ENCODE measurements at places on chromosomes 1 and 21.

DNA sequence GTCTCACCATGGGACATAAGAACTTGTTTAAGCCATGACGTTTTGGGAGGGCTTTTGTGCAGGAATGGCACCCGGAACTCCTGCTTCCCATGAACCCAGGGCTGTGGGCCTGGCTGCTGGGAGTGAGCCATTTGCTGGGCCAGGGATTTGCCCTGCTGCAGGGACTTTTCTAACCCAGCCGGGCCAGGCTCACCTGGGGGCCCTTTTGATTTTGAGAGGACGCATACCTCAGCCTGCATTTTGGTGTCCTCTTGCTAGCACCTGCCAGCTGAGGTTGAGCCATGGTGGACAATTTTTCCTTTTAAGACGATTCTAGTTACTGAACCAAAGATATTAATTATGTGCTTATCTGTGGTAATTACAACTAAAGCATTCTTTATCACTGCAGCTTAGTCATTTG is 28.9 kb downstream of the GALNT2 start:
- no peak for DNase-seq

DNA sequence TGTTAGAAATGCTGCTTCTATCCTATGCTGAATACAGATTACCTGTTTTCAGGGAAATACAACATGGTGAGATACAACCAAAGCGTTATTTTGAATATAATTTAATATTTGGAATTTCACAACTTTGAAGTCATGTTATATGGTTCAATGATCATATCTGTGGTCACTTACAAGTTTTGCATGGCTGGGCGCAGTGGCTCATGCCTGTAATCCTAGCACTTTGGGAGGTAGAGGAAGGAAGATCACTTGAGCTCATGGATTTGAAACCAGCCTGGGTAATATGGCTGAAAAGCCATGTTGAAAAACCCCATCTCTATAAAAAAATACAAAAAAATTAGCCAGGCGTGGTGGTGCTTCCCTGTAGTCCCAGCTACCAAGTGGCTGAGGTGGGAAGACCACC is 57.9 kb downstream of the DOP1B start:
- no peak for DNase-seq

GRCh38 chr1:241308011-241308410 is 49.0 kb downstream of the RGS7 start:
- no peak for DNase-seq

GRCh38 chr1:23395154-23395724 is 25.6 kb upstream of the ZNF436 start:
- DNase-seq: no peak

DNA sequence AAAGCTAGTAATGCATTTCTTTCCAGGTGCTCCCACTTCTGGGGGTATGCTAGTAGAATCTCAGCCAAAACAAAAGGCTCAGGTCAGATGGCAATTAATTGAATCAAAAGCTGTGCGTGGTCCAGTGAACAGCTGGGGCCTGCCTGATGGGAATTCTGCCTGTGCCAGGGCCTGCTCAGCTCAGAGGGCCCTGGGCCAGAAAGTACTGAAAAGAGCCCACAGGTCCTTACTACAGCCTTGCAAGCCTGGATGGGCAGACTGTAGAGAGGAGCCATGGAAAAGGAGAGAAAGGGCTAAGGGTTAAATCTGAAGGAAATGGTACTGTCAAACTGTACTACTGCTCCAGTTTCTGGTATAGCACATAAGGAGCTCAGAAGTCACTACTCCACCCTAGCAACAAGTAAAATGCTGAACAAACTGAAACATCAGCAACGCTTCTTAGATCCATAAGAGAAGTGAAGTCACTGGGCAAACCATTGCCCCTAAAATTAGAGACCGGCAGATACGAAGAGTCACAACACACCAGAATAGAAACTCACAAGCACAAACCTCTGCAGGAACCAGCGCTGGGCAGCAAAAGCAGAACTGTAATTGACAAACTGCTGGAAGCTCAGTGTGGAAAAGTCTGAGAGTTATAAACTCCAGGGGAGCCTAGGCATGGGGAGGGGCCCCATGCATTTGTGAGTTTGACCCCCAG is 121.1 kb upstream of the SYT6 start:
- no peak for DNase-seq

GRCh38 chr1:70314706-70315304 is 39.7 kb downstream of the ANKRD13C start:
- no peak for DNase-seq

GRCh38 chr1:33165209-33165608 is 16.6 kb downstream of the TRIM62 start:
- no peak for DNase-seq

DNA sequence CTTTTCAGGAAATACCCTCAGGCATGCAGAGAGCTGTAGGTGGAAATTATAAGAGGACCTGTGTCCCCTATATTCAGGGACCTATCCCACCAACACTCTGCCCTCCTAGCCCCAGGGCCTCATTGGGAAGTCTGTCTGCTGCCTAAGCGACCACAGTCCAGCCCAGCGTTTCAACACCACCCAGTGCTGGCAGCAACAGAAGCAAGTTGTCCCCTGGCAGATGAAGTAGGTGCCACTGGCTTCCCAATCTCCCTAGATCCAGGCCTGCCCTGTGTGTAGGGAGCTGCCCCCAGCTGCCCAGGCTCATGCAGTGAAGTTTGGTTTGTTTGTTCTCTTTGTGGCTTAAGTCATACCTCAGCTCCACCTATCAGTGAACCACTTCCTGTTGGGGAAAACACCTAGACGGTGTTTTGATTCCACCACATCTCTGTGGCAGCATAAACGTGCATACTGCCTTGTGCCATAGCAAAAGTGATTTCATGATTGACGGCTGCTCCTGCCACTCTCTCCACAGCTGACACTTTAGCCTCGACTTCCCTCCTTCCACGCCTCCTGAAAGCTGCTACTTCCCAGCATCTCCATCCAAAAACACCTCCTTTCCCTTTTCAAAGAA is 8.1 kb upstream of the LEFTY1 start:
- peak; percentile 81 for DNase-seq

DNA sequence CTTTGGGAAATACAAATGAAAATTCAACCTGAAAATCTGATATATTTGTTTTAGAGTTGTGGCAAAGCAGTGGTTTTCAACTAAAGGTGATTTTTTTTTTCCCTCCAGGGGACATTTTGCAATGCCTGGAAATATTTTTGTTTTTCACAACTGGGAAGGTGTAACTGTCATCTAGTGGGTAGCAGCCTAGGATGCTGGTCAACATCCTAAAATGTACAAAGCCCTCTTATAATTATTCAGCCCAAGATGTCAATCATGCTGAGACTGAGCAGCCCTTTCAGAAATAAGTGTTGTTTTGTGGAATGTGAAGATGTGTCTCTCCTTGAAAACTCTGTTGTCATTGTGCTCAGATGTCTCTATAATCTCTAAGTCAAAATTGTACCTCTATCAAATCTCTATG is 95.2 kb upstream of the NCAM2 start:
- no peak for DNase-seq

GRCh38 chr21:41508415-41509144 is 622 bp upstream of the TMPRSS2 start:
- no peak for DNase-seq

- no peak for DNase-seq
These were observed 2.8 kb downstream of the IFI16 start for GRCh38 chr1:159012495-159012894.

DNA sequence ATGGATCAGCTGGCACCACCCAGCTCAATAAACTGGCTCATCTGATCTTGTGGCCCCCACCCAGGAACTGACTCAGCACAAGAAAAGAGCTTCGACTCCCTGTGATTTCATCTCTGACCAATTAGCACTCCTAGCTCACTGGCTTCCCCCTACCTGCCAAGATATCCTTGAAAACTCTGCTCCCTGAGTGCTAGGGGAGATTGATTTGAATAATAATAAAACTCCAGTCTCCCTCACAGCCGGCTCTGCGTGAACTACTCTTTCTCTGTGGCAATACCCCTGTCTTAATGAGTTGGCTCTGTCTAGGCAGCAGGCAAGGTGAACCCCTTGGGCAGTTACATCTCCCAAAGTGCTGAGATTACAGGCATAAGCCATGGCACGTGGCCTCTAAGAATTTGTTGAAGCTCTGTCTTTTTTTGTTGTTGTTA is 11.8 kb upstream of the RHBDL2 start:
- no peak for DNase-seq

GRCh38 chr1:10514490-10515235 is 39.9 kb downstream of the PEX14 start:
- peak; percentile 36 for DNase-seq

DNA sequence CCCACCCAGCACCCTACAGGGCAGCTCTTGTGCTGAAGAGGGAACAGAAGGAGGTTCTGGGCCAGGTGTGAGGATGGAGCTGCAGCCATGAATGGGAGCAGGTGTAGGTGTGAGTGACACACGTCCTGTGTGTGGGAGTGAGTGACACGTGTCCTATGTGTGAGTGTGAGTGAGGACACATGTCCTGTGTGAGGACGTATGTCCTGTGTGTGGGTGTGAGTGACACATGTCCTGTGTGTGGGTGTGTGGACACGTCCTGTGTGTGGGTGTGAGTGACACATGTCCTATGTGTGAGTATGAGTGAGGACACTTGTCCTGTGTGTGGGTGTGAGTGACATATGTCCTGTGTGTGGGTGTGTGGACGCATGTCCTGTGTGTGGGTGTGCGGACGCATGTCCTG is 26.4 kb downstream of the MEGF6 start:
- no peak for DNase-seq

DNA sequence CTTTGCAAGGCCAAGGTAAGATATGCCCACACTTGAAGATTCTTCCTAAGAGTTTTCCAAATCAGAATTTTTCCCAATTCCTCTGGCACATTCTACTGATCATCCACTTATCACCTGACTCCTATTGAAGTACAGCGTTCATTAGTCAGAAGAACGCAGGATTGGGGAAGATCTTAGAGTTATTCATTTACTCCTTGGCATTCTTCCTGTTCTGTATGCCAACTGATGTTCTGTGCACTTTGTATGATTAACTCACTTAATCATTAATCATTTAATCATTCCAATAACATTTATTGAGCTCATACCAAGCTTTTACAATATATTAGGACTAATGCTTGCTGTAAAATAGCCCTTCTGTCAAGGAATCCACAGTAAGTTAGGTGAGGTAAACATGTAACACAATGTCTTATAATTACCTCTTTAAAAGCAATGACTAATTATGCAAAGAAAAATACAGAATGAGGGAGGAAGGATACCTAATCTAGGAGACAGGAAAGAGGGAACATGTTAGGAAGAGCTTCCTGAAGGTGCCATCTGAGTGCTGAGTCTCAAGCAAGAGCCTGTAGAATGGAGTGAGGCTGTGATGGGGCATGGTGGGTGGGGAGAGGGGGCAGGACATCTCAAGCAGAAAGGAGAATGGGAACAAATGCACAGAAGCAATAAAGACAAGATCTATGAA is 71.1 kb upstream of the DPT start:
- no peak for DNase-seq

GRCh38 chr1:36199934-36200741 is 24.1 kb upstream of the THRAP3 start:
- DNase-seq: no peak

GRCh38 chr1:192967211-192967877 is 91.8 kb downstream of the UCHL5 start:
- no peak for DNase-seq

GRCh38 chr1:220703305-220703704 is 13.1 kb downstream of the C1orf115 start:
- DNase-seq: no peak

DNA sequence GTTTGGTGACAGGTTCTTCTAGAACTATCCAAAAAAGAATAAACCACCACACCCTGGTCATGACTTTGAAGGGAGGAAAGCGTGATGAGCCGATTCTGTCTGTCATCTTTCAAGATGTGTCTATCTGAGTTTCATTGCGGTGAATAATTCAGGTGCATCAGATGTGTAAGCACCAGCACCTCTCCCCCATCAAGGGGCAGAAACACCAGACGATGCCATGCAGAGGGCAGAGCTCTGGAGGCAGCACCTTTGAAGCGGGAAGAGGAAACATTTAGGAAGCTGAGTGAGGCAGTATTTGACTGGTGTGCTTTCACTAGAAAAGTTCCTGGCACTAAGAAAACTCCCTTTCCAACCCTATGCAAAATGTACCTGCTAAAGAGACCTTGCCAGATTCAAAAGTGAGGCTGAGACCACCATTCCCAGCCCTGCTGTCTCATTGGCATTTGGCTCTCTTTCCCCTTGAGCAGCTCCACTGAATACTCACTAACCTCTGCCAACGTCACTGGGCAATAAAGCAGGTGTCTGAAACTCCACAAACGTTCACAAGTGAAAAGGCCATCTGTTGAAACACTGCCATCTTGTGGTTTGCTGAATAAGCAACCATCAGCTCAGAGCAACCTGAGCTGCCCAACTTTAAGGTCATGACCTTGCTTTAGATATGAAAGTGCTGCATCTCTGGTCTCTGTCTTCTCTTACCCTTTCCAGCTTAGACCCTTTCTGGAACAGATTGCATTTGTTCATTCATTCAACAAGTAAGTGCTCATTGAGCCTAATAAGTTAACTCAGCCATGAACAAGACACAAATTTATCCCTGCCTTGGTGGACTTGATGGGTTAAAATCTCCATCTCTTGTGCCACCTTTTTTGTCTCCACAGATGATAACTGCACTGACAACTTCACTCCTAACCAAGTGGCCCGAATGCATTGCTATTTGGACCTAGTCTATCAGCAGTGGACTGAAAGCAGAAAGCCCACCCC is 228.6 kb downstream of the PAPPA2 start:
- peak; percentile 42 for DNase-seq

DNA sequence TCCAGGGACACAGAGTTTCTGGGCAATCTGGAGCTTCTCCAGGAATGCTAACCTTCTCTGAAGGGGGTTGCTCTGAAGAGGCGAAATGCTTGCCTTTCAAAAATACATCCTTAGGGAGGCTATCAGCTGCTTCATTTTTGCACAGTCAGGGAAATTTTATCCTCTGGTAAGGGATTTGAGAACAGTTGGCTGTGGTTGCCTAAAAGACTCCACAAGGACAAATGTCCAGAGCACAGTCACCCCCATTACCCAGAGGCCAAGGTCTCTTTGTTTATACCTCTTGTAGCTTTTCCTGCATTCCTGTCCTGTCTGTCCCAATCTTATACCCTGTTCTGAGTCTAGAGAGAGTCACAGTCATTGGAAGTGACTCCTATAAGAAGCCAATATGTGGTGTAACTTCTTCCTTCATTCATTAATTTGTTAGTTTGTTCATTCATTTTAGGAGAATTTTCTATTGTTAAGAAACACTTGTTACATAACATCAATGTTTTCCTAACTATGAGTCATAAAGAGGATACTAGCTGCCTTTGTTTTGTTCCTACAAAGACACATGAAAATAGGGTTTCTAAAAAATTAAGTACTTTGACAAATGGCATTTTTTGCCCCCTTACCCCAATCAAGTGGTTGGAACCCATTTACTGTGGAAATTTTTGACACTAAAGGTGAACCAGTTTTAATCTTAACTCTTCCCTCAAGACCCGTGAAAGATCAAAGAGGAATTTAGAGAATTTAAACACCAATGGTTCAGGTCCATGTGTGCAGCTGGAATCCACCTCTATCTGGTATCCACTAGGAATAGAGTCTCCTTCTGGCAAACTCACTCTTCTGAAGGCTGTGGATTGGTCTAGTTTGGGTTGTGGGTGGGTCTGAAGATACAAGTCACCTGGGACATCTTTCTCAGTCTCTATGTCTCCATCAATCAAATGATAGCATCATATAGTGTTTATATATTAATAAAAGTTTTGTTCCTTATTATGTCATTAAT is 47.1 kb downstream of the GPR88 start:
- no peak for DNase-seq
